ENCODE measurements at places on chromosomes 11 and 22.

- DNase-seq = no peak
Observed at GRCh38 chr11:69654001-69654659, 13.2 kb downstream of the CCND1 start.

- DNase-seq = no peak
Observed at GRCh38 chr11:106614262-106614661, 404.0 kb downstream of the GUCY1A2 start.

DNA sequence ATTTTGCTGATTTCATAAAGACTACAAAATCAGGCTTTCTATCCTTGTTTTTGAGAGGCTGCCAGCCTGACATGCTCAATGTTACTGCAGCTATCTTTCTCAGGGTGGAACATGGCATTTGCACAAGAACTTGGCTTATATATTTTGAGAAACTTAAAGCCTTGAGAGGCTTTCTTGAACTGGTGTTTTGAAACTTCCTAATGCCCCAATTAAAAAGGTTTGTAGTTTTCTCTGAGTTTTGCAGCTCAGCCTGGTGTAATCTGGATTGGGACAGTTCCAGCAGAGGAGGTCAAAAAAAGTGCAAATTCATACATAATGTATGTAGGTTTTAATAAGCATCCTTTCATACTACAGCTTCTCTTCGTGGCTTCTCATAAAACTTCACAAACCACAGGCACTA lies 223.4 kb downstream of the FAM76B start:
- no peak for DNase-seq

DNA sequence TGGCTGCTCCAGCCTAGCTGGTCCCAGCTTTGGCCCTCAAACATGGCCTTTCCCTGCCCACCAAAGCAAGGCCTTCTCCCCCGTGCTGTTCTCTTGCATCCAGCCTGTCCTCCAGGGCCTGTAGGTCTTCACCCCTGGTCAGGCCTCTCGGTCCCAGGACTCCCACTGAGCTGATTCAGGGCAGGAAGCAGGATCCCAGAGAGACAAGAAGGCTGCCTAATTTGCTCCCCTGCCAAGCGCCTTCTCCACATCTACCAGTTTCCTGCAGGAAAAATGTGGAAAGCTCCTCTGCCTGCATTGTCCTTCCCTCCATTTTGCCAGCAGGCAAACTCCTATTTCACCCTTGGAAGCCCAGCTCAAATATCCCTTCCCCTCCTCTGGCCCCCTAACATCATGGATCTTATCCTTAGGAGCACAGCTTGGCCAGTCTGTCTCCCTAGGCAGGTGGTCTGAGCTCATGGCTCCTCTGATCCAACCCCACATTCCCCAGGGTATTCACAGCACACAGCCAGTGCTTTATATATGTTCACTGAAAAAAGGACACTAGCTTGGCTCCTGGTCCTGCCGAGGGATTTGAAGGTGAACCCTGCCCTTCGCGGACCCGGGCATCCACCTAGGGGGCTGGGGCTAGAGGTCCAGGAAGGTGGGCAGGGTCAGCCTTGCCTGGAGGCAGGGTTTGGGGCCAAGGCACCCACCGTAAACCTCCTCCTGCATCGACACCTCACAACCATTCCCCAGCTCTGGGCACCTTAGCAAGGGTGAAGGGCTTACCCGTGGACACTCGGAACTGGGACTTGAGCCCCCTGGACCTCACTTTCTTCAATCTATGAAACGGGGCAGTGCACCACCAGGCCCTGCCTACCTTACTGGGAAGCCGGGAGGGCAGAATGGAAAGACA lies 968 bp downstream of the RHBDD3 start:
- DNase-seq = no peak

- DNase-seq = no peak
Observed at GRCh38 chr11:28525636-28526405, 417.6 kb downstream of the METTL15 start.

GRCh38 chr11:46894506-46894905 lies 23.8 kb downstream of the LRP4 start:
- DNase-seq = no peak

GRCh38 chr11:75422248-75423231 lies 10.5 kb downstream of the KLHL35 start:
- DNase-seq = no peak

GRCh38 chr22:46613606-46614021 lies 6.6 kb upstream of the GRAMD4 start:
- no peak for DNase-seq

DNA sequence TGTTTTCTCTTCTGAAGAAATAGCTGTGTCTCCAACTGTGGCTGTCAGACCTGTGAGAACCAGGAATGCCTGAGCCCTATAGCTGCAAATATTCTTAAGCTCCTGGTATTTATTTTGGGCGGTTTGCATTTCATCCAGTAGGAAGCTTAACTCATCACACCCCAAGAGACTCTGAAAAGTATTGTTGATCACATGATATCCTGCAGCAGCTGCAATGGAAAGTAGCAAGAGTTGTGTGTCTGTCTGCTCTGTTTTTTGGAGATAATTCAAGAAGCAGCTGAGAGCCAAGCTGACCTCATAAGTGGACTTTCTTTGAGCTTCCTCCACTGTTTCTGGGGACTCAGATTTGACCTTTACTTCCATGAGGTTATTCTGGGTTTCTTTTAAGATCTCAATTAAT lies 36.4 kb upstream of the MRPL17 start:
- DNase-seq = no peak

GRCh38 chr11:83070731-83071566 lies 748 bp downstream of the RAB30 start:
- DNase-seq = no peak
